Activated CD4-positive, alpha-beta T cell treated with anti-CD3 and anti-CD28 coated beads for 24 hours (primary cell): ENCODE measurements at places on chromosomes 2 and 18.

GRCh38 chr2:144239306-144239705 lies 280.6 kb downstream of the ZEB2 start:
- no peak for DNase-seq

DNA sequence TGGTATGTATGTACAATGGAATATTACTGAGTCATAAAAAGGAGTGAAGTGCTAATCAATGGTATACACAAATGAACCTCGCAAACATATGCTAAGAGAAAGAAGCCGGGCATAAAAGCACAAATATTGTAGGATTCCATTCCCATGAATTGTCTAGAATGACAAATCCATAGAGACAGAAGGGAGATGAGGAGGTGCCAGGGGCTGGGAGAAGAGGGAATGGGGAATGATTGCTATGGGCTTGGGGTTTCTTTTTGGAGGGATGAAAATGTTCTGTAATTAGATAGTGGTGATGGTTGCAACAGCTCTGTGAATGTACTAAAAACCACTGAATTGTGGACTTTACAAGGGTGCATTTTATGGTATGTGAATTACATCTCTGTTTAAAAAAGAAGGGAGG lies 73.5 kb downstream of the GLI2 start:
- no peak for DNase-seq

DNA sequence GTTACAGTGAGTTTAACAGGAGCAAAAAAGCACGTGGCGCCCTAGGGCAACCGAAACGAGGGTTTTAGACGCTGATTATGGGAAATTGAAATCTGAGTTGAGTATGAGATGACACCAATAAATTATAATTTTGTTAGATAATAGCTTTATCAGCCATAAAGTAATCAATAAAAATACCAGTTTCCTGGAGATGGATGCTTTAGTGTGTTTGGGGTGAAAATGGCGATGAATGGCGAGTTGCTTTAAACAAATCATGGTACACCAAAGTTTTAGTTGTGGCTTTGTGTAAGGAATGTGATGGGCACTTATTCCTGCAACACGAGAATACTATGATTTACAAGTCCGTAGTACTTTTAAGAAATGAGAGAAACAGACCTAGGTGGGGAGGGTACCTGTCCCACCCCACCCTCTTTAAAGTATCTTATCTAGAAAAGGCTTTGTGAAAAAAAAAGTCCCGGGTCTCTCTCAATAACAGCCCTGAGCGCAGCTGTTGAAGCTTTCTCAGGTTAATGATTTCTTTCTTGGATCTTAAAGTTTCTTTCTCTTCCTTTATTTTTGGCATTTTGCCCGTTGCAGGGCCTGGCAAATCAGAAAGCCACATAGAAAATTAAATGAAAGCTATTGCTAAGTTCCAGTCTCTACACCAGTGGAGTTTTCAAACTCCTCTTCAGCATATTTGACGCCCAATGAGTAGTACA lies 1.5 kb upstream of the RRM2 start:
- no peak for DNase-seq

GRCh38 chr2:159612255-159612901 lies 4.0 kb downstream of the BAZ2B start:
- DNase-seq, result no peak

DNA sequence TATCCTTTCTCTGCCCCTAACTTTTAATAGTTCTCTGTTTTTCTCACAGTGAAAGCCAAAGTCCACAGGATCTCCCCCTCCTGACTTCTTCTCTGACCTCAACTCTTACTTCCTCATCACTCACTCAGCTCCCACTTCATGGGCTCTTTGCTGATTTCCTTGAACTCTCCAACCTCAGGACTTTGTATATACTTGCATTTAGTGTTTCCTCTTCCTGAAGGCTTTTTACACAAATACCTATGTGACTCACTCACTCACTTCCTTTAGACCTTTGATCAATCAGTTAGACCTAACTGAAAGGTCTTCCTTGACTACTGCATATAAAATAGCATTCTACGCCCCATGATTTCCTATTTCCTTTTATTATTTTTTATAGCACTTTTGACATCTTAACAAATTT lies 233.1 kb upstream of the MEX3C start:
- DNase-seq, result no peak

DNA sequence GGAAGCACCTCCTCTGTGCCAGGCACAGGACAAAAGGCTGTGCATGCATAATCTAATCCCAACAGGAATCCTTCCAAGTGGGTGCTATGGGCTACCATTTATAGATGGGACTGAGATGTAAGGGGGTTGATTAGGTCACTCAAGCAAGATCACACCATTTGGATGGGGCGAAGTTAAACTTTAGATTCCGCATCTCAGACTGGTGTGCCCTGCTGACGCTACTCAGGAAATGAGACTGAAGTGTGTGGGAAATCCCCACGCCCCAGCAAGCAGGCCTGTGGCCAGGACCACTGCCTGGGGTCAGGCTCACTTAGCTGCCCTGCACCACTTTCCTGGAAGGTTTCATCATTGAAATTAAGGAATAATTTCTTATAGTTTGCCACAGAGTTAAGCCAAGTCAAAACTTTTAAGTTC lies 70.5 kb upstream of the PPP1CB start:
- DNase-seq, result peak; percentile 49

GRCh38 chr18:8839281-8839680 lies 133.9 kb downstream of the MTCL1 start:
- no peak for DNase-seq

DNA sequence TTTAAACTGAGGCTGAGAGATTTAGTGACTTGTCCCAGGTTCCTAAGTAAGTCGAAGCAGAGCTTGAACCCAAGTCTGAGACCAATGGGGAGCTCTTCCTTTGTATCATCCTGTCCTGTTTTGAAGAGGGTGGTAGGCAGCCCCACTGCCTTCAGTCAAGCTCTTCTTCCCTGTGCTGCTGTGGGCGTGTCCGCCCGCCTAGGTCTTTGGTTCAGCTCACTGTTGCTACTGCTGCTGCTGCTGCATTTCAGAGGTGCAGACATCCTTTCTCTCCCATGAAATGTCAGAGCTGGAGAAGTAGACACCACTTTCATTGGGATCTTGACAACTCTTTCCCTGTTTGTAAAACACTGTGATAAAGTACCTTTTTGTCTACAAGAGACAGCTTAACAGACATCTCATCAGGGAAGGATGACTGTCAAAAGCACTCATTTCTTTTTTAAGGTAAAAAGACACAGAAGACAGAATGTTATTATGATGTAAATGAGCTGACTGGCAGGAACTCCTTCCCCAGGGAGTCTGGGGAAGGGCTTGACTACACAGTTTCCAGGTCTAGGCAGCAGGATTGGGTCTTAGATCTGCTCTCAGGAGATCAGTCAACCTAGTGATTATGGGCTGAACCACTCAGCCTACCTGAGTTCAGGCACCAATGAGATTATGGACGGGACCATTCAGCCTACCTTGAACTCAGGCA lies 91.7 kb upstream of the TRIB2 start:
- DNase-seq, result no peak

- no peak for DNase-seq
Observed at GRCh38 chr2:153476491-153476815, 2.1 kb downstream of the RPRM start.

- DNase-seq, result no peak
Observed at GRCh38 chr2:100178085-100178788, 35.8 kb upstream of the AFF3 start.

DNA sequence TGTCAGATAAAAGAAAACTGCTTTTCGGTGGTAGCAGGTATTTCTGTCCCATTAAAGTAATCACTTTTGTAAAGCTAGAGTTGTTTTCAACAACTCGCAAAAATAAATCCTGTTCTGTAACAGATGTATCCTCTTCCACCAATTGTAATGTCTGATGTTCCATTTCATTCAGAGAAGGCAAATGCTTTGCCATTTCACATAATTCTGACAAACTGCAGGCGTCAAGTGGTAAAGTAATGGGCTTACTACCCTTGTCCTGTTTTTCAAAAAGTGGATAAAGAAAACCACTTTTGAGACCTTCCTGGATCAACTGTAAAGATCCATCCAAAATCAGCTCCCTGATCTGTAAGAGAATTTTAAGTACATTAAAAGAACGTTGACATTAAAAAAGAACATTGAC lies 16.6 kb downstream of the METTL4 start:
- no peak for DNase-seq

- DNase-seq, result no peak
Observed at GRCh38 chr2:37898448-37898847, 26.6 kb upstream of the RMDN2 start.

GRCh38 chr18:29185801-29186200 lies 1008.9 kb upstream of the CDH2 start:
- DNase-seq, result no peak

GRCh38 chr2:59745085-59745484 lies 808.4 kb downstream of the BCL11A start:
- no peak for DNase-seq

DNA sequence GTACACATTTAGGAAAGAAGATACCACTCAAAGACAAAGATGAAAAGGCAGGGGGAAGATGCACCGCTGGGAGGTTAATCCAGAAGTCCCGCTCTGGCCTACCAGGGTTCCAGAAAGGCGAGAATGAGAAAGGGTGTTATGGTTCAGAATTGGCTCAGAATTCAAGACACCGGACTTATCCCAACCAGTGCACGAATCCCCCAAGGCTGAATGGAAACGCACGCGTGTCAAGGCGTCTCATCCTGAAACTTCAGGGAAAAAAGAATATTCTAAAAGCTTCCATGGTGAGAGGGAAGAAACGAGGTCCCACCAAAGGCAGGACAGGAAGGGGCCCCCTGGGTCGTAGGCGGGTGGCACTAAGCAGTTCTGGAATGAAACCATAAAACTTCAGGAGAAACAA lies 71.9 kb downstream of the SLC66A2 start:
- no peak for DNase-seq

- no peak for DNase-seq
Observed at GRCh38 chr18:61833387-61833786, 59.4 kb downstream of the RNF152 start.

DNA sequence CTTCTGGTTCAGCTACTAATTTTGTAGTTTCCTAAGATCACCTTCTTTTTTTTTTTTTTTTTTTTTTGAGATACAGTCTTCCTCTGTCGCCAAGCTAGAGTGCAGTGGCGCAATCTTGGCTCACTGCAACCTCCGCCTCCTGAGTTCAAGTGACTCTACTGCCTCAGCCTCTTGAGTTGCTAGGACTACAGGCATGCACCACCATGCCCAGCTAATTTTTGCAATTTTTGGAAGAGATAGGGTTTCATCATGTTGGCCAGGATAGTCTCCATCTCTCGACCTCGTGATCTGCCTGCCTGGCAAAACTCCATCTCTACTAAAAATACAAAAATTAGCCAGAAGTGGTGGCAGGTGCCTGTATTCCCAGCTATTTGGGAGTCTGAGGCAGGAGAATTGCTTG lies 301.5 kb upstream of the TFPI start:
- no peak for DNase-seq

DNA sequence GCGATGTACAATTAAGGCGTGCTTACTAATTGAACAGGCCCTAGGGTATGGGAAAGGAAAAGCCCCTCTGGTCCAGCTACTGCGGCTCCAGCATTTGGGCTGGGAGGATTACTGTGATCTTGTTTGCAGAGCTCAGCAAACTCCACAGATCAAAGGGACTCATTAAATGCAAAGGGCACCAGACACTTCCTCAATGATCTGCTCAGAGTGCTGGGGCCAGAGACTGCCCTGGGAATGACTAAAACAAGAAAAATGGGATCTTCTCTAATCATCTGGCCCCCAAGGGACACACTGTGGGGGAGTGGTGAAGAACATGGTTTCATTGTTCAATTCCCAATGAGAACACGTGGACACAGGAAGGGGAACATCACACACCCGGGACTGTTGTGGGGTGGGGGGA lies 85.0 kb downstream of the MARCHF4 start:
- no peak for DNase-seq

DNA sequence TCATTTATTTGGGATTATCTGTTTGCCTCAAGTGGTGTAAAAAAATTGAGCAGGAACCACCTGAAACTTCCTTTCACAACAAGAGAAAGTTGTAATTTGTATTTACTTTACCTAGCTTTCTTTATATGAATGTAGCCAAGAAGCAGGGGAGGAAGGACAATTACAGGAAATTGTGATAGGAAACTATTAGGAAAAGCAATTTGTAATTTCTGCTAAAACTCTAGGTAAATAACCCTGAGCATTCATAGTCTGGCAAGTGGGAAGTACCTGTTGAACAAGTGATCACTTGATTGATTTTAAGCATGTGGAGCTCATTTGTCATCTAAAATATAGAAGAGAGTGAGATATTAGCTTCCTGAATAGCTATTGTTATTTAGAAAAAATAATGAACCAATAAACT lies 5.0 kb downstream of the TFPI start:
- DNase-seq, result no peak

- no peak for DNase-seq
Observed at GRCh38 chr2:236997069-236997715, 88.5 kb upstream of the COPS8 start.

- no peak for DNase-seq
Observed at GRCh38 chr2:45845566-45845965, 194.1 kb downstream of the PRKCE start.

GRCh38 chr2:10232096-10232815 lies 70.4 kb upstream of the HPCAL1 start:
- DNase-seq, result no peak

DNA sequence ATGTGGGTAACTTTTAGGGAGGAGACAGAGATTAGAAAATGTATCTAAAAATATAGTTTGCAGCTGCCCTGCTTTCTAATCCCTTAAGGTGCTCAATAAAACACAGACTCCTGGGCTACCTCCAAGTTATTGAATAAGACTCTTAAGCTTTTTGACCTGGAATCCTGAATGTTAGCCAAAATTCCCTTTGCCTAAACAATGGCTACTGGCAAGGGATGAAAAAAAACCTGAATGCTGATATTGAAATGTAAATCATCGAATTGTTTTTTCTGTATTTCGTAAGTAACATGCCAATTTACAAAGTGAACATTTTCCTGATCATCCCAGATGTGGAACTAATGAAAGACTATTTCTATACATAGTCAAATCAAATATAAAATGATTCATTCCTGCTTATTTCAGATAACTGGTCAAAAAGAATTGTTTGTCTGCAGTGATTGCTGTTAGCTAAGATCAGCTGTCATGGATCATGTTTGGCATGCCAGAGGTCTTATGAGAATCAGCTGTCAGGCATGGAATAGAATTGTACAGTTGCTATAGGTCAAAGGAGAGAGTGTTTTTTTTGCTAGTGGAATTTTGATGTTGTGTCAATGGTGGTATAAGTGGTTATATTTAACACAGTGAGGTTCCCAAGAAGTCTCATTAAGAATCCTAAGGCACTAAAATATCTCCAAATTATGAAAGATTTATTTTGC lies 363.6 kb upstream of the CWC22 start:
- no peak for DNase-seq

DNA sequence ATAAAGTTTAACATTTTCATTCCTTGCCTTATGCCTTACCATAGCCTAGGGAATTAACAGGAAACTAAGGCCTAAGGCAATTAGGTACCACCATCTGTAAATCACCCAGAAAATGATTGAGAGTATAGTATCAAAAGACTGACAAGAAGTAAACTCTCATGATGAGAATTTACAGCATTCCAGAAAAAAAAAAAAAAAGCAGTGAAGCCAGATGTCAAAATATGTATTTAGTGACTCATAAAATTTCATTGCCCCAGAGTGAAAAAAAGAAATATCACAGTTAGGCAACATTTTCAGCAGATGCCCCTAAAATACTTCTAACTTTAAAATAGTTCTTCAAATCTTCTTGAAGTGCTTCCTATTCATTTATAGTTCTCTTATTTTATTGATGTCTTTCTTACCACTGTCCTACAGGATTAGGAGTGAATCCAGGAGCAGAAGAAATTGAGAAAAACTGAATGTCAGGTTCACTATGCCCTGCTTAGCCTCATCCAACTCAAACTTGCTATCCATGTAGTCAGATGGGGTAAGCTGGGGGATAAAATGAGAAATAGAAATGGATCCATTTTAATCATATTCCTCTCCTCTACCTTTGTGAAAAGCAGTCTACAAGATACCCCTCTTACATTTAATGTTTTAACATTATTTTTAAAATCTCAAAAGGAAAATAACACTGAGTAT lies 57.3 kb upstream of the TANK start:
- DNase-seq, result no peak
